CD4-positive, alpha-beta T cell treated with Interleukin-15 for 4 hours (primary cell): ENCODE measurements at places on chromosomes 1 and 21.

DNA sequence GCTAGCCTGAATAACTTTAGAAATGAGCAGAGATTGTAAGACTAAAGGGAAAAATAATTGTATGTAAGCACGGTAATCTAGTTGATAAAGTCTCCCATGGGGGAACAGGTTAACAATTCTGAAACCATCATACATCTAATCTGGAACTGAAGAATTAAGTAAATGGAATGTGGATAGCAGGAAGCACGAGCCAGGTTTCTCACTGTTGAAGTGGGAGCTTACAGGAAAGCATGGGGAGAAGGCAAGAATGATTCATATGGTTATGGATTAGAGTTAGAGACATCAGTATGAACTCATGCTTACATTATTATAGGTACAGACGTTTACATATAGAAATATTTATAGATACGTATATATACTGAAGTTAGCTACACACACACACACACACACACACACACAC, 83.0 kb downstream of the LEPR start:
- DNase-seq: no peak

DNA sequence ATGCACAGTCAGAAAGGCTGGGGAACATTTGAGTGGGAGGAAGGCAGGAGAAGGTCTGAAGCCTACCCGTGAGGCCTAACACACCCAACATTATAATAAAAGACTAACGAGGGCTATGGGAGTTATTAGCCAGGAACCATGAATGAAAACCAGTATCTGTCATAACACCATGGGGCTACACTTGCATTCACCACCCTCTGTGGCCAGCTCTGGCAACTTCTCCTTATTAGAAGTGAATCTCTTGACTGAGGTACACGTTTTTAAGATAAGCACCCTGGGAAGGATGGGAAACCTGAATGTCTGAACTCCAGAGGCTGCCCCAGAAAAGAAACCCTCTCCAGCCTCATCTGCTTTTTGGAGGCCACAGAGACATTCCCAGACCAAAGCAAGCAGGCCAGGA, 204.3 kb upstream of the RAB4A start:
- DNase-seq: no peak

- DNase-seq: no peak
Observed at GRCh38 chr1:86365896-86366295, 30.2 kb downstream of the ODF2L start.

DNA sequence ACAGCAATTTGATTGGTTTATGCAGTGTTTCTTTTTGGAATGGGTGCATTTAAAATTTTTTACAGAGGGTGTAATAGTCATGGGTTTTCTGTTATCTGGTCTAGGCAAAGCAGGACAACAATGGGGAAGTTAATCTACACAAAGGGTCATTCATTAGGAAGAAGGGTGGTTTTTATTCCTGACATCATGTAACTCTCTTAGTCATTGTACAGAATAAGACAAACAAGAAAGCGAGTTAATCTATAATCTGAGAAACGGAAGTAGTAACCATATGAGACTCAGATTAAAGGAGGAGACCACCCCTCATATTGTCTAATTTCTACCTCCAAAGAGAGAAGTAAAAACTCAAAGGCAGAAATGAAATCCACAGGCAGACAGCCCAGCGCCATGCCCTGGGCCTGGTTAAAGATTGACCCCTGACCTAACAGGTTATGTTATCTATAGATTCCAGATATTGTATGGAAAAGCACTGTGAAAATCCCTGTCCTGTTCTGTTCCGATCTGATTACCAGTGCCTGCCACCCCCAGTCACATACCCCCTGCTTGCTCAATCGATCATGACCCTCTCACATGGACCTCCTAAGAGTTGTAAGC, 10.5 kb upstream of the IFI6 start:
- DNase-seq: no peak

DNA sequence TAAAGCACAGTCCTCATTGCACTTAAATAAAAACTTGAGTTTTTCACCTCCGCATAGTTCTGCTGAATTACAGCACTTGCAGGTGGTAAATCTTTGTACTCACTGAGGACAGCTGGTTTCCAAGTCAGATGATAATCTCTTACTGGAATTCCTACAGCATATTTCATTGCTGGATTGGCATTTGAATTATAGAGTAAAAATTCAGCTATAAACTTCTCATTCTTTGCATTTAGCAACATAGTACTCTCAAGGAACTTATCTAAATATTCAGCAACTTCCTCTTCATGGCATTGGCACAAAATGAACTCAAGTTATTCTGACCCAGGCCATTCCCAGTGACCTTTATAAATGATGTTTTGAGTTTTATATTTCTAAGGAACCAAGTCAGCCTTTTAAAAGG, 23.4 kb downstream of the GORAB start:
- no peak for DNase-seq

GRCh38 chr1:155320252-155320651, 442 bp upstream of the RUSC1 start:
- DNase-seq: no peak

DNA sequence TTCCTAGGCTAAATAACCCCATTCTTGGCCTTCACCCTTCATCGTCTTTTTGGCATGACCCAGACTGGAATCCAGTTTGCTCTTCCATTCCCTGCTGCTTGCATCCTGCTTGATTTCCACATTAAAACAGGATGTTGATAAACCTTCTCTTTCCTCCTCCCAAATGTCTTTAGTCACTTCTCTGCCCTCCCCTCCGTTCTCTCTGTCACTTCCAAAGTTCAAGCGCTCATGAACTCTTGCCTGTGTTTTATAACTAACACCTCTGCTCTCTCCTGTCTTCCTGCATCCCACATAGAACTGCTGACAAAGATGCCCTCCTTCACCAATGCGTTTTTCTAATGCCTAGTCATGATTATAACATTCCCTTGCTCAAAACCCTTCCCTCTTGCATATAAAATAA, 65.6 kb upstream of the SLC44A3 start:
- no peak for DNase-seq

GRCh38 chr1:14553711-14554110, 44.8 kb upstream of the KAZN start:
- no peak for DNase-seq

GRCh38 chr1:146021622-146022402, at the start of gene HJV:
HJV (minus strand) TSS chr1:146021735; CDS start chr1:146020231, 1,504 bp downstream.
- DNase-seq: no peak

- DNase-seq: no peak
Observed at GRCh38 chr1:177366091-177366490, 195.3 kb downstream of the BRINP2 start.

DNA sequence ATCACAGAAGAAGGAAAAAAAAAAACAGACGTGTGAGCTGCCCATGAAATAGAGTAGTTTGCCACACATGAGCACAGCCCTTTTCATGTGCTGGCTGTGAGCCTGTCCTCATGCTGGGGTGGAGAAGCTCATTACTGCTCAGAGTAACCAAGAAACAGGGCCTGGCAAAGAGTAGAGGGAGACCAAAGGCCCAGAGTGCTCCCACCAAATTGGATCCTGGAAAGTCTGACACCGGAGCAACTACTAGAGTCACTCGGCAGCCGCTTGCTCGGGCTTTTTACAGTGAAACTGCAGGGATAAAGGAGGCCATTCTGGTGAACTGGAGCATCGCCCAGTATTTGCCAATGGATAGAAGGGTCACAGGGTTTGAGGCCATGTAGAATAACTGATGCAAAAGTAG, 64.4 kb upstream of the BARHL2 start:
- DNase-seq: no peak

GRCh38 chr1:223700942-223701637, 11.2 kb upstream of the CAPN2 start:
- no peak for DNase-seq

DNA sequence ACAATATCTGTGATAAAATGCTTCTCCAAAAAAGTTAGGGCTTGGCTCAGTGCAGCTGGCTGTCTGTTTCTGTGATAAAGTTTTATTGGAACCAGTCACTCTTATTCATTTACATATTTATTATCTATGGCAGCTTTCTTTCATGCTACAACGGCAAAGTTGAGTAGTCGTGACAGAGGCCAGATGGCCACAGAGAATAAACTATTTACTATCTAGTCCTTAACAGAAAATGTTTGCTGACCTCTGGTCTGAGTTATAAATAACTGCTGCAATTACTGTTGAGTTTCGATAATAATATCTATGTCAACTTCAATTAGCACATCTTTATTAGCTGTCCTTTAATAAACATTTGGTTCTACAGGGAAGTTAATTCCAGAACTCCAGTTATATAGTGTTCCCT, 180.2 kb upstream of the RUNX1 start:
- no peak for DNase-seq

DNA sequence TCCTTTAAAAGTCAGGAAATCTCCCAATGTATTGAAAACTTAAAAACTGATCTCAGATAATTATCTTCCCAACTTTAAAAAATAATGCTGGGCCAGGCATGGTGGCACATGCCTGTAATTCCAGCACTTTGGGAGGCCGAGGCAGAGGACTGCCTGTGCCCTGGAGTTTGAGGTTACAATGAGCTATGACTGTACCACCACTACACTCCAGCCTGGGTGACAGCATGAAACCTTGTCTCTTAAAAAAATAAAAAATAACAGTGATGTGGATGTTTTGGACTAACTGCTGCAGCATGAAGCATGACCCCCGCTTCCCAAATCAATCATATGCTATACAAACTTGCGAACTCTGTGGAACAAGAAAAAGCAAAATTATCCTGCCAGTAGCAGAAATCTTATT, 186.3 kb downstream of the RERE start:
- no peak for DNase-seq

DNA sequence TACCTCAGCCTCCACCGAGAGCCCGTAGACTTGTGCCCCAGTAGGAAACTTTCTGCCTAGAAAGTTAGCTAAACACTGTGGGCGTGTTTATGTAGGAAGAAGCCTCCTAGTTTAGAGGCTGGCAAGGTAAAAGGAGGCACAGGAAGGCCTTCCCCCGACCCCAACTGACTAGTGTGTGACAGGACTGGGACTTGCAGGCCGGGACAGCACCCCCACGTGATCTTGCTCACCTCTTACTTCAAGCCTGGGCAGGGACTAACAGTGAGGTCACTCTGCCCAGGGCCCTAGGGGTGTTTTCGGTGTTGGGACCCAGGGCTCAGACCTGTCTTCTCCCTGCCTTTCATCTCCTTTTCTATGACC, 392 bp upstream of the TAGLN2 start:
- DNase-seq: no peak

DNA sequence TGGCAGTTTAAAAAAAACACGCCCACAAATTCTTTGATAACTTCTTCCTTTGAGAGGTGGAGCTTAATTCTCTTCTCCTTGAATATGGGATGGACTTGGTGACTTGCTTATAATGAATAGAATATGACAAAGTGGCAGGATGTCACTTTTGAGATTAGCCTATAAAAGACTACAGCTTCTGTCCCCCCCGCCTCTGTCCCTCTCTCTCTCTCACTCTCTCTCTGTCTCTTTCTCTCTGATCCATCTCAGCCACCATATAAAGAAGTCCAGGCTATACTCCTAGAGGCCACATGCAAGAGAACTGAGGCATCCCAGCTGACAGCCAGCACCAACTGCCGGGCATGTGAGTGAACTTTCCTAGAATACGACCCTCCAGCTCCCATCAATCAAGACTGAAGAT, 7.7 kb upstream of the DMBX1 start:
- no peak for DNase-seq

- no peak for DNase-seq
Observed at GRCh38 chr1:244064621-244065020, 13.5 kb downstream of the ZBTB18 start.

DNA sequence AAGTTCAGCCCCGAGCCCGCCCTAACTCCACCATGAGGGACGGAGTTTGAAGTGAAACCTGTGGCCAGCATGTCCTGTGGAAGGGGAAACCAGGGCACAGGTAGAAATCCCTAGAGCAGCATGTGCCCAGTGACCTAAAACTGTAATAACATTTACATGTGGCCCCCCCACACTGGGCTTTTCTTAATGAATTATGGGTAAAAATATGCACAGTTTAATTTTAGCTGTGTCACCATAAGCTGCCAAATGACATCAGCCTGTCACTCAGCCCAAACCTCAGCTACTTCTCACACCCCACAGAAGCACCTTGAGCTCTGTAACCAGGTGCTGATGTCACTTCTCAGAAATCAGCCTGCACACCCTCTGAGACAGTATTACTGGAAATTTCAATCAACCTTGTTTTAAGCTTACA, 50.0 kb upstream of the SLC19A1 start:
- DNase-seq: peak; percentile 86

DNA sequence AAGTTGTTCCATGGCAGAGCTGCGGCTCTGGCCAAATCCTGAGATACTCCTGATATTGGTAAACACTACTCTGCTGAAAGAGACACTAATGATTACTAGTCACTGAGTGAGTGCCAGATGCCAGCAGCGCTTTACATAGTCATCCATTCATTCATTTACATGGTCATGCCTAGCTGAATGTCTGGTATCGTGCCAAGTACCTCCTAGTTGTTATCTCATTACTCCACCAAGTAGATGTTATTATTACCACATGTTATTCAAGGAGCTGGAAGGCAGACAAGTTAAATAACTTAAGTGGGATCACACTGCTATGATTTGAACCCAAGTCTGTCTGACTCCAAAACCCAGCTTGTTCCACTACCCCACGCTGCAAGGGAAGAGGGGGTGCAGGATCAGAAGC, 4.7 kb downstream of the OLFML2B start:
- DNase-seq: no peak

DNA sequence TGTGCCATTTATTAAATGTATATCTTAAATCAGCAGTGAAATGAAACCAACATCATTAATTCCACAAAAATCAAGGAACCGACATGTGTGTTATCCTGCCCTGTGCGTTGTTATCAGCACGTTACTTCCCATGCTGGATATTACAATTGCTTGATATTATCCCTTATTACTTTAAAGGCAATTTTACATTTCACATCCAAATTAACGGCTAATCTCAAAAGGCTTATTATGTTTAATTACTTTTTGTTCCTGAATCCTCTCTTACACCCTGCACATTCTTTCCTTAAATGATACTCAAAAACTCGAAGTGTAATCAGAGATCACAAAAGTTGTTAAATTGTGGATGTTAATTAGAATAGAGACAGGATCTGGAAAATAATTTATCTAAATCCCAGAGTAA, 167.9 kb downstream of the DAB1 start:
- DNase-seq: no peak

DNA sequence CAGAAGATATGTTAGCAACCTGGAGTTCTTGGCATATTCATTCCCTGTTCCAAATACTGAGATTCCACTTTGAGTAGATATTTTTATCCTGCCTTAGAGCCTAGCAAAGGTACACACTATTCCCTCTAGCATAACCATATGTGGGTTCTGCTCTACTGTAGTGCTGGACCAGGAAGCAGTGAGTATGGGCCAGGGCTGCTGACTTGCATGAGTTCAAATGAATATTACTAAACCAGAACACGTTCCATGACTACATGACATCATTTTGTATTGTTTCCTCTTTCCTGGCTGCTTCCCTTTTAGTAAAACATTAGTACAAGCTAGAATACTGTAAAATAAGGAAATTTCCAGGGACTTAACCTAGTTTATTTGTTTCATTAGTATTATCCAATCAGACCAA, 41.1 kb downstream of the TNFSF18 start:
- no peak for DNase-seq

- no peak for DNase-seq
Observed at GRCh38 chr1:215421744-215422143, 145.4 kb upstream of the KCTD3 start.
